ENCODE measurements at places on chromosomes 6 and 20. TPM values are rescaled to one million over a fixed set of nuclear protein-coding genes. Genes with fewer than 3 reads are reported as not detected.

- DNase-seq: peak; percentile 1
Observed at GRCh38 chr20:61957961-61958715, 107.5 kb downstream of the TAF4 start.

GRCh38 chr6:55100686-55101085 is 73.6 kb upstream of the HCRTR2 start:
- DNase-seq: no peak

DNA sequence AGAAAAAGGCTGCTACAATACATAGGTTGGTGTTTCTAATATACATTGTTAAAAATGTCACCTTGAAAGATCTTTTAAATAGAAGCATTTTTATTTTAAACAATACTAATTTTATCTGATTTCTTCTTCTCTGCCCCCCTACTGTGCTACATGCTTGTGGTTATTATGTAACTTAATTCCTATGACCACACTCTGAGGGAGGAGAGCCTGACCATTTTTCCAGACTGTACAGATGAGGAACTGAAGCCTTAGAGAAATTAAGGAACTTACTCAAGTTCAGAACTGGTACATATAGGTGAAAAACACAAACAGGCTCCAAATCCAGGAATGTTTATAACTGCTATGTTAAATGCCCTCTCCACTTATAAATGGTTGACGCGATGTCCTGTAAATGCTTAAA is 43.4 kb upstream of the ARHGAP18 start:
- no peak for DNase-seq

DNA sequence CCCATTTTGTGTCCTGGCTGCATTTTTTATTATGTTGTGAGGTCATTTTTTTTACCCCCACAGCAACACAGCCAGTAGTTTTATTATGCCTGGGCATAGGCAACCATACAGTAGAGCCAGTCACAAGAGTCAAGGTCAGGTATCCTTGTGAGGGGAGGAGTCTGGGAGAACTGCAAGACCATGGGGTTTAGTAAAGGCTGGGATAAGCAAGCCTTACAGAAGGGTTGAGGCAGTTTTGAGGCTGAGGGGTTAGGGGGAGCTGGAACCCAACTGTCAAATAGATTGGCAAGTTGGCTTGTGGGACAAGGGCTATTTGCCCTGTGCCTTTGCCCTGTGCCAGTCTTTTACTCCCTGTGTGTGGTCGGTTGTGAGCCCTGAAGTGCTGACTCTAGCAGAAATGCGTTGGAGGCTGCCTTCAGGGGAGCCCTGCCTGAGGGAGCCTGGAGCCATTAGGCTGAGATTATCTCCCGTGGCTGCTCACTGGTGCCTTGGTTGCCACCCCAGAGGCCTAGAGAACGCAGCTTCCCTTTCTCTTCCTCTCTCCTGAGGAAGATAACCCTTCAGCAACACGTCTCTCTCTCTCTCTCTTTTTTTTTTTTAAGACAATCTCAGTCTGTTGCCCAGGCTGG is 31.1 kb downstream of the RALY start:
- DNase-seq: no peak

- no peak for DNase-seq
Observed at GRCh38 chr6:11315743-11316437, 83.4 kb upstream of the NEDD9 start.

GRCh38 chr6:158836625-158837311 is 17.6 kb upstream of the EZR start:
- DNase-seq: no peak

DNA sequence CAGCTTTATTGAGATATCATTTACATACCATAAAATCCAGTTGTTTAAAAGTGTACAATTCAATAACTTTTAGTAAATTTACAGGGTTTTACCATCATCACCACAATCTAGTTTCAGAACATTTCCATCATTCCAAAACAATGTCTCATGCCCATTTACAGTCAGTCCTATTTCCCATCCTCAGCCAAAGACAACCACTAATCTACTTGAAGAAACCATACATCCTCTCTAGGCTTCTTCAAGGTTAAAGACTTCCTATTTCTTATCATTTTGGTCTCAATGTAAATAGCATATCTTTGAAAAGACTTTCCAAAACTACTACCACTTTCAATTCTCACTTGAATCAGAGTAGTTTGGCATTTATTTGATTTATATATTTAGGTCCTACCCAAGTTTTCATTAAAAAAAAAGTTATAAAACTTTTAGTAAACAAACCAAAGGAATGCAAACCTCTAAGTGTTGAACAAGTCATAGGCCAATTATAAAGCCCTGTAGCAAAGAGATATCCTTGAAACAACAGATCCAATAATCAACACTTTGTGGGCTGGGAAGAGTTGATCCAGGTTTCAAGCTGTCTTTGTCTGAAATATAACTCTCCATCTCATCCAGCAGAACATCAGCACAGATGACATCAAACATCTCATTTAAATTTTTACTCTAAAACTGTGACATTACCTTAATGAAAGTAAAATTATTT is 211.3 kb upstream of the RUNX2 start:
- DNase-seq: no peak

DNA sequence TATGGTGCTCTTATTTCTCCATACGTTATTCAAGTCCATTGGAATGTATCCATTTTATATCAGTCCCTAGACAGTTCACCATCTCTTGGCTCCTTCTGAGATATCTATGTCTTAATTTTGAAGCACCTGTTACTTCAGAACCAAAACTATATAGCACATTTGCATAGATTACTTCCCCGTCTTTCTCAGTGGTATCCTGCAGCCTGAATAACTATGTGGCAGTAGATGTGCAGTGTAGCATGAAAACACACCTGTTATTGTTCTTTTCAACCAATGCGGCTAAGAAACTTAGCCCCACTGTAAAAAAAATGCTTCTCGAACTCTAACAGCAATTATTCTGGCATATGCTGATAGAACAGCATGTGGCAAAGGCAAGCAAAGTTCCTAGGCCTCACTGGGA is 1184.4 kb upstream of the ADGRB3 start:
- DNase-seq: no peak

- DNase-seq: no peak
Observed at GRCh38 chr20:52610749-52611148, 361.4 kb upstream of the TSHZ2 start.

GRCh38 chr20:13384132-13384531 is 163.1 kb downstream of the ISM1 start:
- no peak for DNase-seq

GRCh38 chr6:21332077-21332476 is 261.5 kb upstream of the SOX4 start:
- DNase-seq: no peak

DNA sequence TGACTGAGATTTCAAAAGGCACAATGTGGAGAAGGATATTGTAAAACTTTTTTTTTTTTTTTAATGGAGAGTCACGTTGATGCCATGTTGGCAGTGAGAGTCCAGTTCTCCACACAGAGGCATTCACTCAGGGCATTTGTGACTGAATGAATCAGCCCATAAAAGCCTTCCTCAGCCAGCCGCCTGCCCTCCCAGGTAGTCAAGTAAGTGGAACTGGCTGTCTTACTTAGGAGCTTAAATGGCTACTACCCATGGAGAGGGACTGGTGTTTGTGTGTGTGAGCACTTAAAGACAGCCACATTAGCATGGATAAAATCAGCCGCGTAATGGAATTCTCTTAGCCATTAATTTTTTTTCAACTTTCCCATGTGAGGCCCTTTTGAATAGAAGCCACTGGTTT is 12.6 kb downstream of the AAR2 start:
- DNase-seq: no peak

GRCh38 chr20:6178537-6178936 is 55.7 kb upstream of the FERMT1 start:
- peak; percentile 21 for DNase-seq

DNA sequence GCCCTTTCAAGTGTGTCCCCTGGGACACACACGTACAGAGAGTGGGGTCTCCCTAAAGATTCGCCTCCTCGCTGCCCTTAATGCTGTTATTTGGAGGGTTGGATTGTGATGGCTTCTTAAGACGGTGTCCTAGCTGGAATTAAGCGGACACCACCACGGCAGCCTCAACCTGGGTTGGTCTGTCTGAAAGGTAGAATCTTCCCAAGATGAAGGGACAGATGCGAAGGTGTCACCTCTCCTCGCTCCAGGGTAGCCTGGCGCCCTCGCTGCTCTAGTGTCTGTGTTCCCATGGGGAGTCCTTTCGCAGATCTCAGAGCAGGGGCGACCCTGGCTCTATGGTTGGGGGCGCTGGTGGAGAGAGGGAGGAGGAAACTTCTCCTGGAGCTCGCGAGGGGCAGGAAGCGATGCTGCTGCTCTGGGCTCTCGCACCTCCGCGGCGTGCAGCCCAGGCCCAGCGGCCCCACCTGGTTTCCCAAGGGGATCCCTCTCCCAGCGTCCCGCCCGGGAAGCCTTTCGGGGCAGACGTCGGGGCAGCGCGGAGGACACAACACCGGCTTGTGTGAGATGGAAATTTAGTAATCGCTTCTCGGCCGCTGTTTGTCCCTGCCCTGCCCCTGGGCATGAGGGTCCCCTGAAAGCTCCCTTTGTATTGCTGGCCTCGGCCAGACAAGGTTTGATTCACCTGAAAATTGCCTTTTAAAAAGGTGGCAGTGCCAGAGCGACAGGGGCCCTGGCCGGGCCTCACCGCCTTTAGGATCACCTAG is 1.7 kb downstream of the RSPO3 start:
- peak; percentile 15 for DNase-seq

- no peak for DNase-seq
Observed at GRCh38 chr6:136969930-136970329, 47.8 kb downstream of the SLC35D3 start.

GRCh38 chr6:39137245-39137644 is 22.3 kb upstream of the SAYSD1 start:
- peak; percentile 65 for DNase-seq

DNA sequence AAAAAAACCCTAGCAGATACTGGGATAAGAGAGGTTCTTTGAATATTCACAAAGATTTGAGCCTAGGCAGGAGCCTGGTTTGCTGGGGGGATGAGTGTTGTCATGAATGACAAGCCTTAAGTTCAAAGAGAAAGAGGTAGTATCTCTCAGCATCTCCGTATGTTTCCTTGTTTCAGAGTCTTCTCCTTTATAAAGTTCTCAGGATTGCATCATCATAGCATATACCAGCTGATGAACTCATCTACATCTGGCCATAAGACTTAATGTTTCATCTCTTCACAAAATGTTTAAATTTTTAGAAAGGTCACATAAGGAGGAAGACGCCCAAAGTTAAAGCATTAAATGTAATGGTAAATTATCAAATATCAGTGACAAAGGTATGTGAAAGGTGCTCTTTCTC is 17.1 kb downstream of the DEFB114 start:
- no peak for DNase-seq

DNA sequence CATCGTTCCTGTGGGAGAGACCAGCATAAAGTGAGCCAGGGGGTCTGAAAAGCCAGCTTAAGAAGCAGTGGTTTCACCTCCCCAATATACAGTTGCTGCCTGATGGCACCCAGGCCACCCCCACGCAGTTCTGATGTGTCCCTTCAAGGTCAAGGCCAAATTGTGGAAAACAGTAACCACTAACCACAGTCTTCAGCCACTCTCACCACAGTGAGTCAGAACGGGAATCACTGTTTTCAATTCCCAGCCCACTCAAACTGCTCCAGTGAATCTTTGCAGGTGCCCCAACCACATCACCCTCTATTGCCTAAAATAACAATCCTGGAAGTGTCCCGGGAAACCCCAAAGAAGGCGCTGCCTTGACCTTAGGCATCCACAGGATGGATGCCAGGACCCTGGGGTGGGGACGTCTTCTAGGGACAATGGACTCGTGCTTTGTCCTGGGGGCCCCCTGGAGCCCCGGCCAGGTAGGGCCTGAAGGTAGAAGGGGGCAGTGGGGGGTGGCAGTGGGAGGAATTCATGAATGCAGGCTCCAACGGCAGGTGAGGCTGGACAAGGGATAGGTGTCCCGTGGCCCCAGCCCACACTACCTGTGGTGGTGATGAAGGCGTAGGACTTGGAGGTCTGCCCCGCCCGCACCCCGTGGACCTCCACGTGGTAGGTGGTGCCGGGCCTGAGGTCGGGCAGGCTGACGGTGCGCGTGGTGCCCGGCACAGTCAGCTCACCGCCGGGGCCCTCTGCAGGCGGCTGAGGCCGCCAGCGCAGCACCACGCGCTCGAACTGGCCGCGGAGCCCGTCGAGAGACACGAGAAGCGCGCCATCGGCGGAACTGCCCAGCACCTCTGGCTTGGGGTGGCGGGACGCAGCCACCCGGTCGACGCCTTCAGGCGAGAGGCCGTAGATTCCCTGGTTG is 22.2 kb downstream of the TNXB start:
- no peak for DNase-seq

DNA sequence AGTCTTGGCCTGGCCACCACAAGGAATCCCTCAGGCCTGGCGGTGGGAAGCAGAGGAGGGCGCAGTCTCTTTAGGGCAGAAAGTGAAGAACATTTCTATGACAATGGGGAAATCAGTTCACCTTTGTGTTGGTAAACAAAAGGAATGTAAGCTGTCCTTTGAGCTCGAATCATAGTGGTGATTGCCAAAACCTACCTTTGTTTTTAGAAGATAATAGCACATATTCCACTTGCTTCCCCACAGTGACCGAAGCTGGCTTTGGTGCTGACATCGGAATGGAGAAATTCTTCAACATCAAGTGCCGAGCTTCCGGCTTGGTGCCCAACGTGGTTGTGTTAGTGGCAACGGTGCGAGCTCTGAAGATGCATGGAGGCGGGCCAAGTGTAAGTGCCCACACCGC is 144.1 kb downstream of the MTHFD1L start:
- DNase-seq: no peak

DNA sequence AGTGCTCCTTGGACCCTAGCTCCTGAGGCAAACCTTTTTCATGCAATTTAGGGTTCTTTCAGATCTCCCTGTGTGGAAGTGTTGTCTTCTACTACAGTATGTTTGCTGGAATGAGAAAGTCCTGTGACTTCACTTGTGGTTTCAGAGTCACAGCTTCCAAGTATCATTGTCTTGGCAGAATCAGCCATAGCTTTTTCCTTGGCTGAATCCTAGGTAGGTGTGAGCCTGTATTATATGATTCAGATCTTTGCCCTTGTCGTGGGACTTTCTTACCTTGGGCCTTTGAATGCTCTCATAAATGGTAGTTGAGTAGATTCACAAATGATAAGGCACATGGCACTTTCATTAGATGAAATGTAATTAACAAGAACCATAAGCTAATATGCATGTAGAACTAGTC is 16.5 kb downstream of the CARMIL1 start:
- DNase-seq: no peak

DNA sequence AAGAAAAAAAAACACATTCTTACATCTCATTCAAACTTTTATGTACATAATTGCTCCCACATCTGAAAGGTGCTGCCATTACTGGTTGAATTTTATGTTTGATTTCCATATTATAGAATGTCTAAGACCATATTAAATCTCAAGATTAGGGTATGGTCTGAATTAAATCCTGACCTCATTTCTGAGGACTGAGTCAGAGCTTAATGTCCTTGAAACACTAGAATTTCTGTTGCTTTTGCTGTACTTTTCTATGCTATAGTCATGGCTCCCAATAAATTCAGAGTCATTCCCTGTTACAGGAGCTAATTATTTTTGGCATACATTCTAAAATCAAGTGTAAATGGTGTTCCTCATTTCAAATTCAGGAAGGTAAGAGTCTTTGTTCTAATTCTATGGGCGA is 285.3 kb upstream of the MANEA start:
- DNase-seq: no peak

GRIK2 gene
- total RNA-seq: 2.8 TPM

ZFAND3 gene
- 96.3 TPM for total RNA-seq

MICA gene
- total RNA-seq: 16.6 TPM

RBBP8NL gene
- total RNA-seq: 0.10 TPM

E2F1 gene
- 6.7 TPM for total RNA-seq

BCAS4 gene
- total RNA-seq: 7.6 TPM

CFAP61 gene
- total RNA-seq: not detected

NKX2-4 gene
- not detected for total RNA-seq

MUC21 gene
- 0.10 TPM for total RNA-seq

RNF144B gene
- total RNA-seq: 23.2 TPM

SNPH gene
- 8.4 TPM for total RNA-seq

AP5S1 gene
- total RNA-seq: 9.9 TPM

PTPRT gene
- 0.10 TPM for total RNA-seq
